Endodermal cell (in vitro differentiated cells): ENCODE measurements at places on chromosomes 4 and X.

GRCh38 chr4:148514041-148514440, 71.8 kb upstream of the NR3C2 start:
- no peak for DNase-seq

DNA sequence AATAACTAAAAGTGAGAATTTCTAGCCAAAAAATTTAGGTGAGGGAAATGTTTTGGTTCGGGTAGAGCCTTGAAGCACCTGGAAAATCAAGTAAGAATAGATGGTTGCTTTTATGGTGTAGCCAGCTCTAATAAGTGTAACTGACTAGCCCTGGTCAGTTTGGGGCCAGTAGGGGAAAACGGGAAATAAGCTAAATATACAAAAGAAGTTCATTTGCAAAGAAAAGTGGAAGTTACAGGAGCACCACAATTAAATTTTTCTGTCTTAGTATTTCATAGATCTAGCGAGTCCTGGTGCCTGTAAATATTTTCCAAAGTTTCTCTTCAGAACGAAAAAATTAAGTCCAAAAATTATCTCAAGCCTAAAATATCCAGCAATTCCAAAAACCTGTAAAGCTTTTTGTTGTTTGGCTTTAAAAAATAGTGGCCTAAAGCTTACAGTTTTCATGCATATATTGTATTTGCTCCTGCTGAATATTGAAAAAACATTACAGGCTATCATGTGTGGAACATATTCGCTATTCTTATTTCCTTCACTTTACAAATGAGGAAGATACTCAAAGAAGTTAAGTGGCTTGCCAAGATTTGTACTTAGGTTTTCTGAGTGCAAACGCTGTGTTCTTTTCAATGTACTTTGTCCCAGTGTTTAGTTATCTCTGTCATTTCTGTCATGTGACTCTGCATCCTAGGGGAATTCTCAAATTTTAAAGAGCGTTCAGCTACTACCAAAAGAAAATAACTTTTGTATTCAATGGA, 7.3 kb upstream of the PTPN13 start:
- DNase-seq = no peak

- DNase-seq = peak; percentile 69
Measured at GRCh38 chr4:85508654-85509053, 33.7 kb downstream of the ARHGAP24 start.

GRCh38 chr4:132328761-132329160, 820.3 kb upstream of the PCDH10 start:
- no peak for DNase-seq

DNA sequence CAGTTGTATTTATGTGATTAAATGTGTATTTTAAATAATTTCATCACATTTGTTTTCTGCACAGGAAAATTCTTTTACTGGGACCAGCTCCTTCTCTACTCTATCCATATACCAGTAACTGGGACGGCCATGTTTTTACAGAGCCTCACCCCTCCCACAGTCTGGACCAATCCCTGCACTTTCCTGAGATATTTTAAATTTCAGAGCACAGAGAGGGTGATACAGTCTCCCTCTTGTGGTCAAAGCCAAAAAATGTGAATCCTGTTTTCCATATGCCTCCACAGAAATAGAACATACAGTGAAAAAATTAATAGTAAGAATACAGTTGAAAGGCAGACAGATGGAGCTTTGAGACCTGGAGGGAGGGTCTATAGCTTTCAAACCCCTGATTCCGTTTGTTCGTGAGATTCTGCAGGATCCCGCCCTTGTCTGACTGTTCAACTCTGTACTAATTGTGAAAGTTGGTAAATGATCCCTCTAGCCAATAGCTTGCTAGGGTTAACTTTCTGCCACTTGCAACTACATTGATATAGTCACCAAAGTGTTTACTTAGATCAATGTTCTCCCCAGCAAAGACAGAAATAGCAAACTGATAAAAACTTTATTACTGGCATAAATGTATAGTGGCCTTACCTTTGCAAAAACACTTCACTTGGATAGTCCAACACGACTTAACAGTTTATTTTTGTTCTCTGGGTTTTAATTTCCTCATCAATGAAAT, 172.2 kb downstream of the PPARGC1A start:
- peak; percentile 49 for DNase-seq

DNA sequence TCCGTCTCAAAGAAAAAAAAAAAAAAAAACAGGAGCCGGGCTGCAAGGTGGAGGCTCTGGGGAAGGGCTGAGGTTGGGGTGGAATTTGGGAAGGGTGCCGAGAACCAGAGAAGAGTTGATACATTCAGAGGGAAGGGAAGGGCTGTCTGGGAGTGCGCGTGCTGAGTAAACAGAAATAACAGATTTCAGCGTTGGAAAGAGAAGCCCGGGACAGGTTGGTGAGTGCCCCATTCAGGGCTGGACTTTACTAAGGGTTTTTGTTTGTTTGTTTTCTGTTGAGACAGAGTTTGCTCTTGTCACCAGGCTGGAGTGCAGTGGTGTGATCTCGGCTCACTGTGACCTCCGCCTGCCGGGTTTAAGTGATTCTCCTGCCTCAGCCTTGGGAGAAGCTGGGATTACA, 1.7 kb upstream of the IL3RA start:
- no peak for DNase-seq

GRCh38 chr4:20618731-20619130, 81.5 kb upstream of the PACRGL start:
- peak; percentile 49 for DNase-seq

GRCh38 chr4:102172341-102172740, 172.9 kb downstream of the SLC39A8 start:
- peak; percentile 54 for DNase-seq

DNA sequence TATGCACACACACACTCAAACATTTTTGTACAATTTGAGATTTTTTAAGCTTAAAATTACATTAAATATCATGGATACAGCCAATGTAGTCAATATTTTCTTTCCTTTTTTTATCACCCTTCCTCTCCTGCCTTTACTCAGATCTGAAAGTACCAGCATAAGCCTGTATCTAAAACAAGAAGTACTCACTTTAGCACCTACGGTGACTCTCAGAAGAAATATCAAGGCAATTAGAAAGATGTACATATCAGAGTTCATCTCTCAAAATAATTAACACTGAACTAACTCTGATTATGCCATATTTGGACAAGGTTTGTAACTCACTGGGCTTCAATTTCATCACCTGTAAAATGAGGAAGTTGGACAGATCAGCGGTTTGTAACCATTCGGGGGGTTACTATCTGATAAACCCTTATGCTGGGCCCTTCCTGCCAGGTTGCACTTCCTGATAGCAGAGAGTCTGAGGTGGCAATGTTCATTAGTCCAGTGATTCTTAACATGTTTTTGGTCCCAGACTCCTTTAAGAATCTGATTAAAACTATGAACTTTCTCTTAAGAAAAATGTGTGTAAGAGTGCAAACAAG, 5.7 kb upstream of the GPR174 start:
- no peak for DNase-seq

DNA sequence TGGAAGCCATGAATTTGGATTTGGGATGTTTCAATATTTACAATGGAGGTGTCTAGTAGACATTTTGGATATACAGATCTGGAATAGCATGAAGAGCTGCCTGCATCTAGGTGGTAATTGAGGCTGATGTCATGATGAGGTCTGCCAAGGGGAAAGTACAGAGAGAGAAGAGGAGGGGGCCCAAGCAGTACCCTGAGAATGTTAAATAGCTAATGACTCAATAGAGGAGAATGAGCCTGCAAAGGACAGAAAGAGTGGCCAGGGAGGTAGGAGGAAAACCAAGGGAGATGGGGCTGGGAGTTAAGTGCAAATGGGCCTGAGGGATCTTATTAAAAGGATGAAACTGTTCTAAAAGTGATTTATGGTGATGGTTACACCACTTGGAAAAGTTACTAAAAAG, 182.2 kb upstream of the KIT start:
- DNase-seq = no peak

DNA sequence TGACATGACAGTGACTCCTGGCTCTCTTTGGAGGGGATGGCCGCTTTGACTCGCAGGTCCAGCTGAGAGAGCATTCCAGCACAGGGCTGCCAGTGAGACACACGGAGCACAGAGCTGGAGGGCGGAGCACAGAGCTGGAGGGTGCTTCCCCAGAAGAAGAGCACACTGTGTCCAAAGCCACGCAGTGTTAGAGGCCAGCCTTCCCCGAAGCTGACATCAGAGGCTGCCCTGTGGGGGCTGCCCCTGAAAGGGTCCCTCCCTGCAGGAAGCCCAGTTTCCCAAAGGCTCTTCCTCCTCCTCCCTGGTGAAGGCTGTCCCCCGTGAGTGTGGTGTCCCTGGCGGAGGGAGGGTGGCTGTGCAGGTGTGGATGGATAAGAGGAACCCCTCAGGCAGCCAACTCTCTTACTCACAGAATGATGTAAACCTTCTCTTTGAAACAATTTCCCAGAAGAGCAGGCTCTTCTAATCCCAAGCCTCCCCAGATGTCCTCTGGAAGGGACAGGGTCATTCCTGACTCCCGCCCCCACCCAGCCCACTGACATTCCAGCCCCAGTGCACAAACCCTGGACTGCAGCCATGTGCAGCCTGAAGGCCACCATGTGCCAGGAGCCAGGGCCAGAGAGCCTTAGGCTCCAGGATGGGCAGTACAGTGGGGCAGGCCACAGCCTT, 53.4 kb downstream of the PSAPL1 start:
- peak; percentile 44 for DNase-seq

DNA sequence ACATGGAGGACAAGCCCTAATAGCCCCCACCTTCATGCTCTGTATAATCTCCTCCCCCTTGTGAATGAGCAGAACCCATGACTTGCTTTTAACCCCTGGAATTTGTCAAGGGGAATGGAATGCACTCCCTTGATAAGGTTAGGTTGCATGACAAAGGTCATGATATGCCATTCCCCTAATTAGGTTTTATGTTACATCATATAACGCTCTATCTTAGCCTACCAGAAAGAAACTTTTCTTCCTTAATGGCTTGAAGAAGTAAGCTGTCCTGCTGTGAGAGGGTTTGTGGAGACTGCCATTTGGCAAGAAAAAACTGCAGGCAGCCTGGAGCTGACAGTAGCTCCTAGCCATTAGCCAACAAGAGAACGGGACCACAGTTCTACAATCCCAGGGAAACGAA, 399.8 kb upstream of the MAD2L1 start:
- DNase-seq = peak; percentile 79

- DNase-seq = no peak
Measured at GRCh38 chr4:31678356-31678755, 958.2 kb downstream of the PCDH7 start.

- DNase-seq = no peak
Measured at GRCh38 chrX:136028383-136028984, 43.2 kb downstream of the SLC9A6 start.

GRCh38 chr4:5965225-5965624, 53.0 kb downstream of the C4orf50 start:
- peak; percentile 28 for DNase-seq

DNA sequence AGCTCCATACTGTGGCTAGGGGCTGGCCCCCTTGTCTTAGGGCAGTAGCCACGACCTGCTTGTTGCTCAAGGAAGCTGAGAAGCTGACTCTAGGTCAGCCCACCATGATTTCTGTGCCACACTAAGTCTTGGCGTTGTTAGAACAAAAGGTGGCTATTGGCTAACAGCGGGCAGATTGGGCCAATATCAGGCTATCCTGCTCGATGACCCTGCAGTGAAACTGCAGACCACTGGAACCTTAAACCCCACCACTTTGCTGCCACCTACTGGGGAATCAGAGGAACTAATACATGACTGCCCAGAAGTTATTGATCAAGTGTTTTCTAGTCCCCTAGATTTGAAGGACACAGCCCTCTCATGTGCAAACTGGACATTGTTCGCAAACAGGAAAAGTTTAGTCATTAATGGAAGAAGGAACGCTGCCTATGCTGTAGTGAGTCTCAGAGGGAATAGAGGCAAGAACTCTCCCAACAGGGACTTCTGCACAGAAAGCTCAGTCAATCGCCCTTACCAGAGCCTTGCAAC, 17.0 kb upstream of the PAPSS1 start:
- peak; percentile 89 for DNase-seq

DNA sequence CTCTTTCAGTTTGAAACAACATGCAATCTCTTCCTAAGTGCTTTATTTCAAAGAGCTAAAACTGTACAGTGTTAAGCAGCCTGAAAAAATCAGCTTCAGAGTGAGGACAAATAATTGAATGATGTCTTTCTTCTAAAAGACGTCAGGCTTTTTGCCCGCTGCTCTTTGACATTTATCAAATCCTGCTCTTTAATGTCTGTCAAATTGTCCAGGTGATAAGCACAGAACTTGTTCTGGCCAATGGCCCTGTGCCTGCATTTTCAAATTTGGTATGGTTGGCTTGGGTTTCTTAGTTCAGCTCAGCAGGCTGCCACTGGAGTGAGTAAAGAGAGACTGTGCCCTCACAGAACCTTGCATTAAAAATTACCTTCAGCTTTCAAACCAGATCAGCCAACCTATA, 712.9 kb upstream of the LCORL start:
- no peak for DNase-seq

- DNase-seq = no peak
Measured at GRCh38 chr4:113160548-113160947, 111.1 kb downstream of the ANK2 start.

DNA sequence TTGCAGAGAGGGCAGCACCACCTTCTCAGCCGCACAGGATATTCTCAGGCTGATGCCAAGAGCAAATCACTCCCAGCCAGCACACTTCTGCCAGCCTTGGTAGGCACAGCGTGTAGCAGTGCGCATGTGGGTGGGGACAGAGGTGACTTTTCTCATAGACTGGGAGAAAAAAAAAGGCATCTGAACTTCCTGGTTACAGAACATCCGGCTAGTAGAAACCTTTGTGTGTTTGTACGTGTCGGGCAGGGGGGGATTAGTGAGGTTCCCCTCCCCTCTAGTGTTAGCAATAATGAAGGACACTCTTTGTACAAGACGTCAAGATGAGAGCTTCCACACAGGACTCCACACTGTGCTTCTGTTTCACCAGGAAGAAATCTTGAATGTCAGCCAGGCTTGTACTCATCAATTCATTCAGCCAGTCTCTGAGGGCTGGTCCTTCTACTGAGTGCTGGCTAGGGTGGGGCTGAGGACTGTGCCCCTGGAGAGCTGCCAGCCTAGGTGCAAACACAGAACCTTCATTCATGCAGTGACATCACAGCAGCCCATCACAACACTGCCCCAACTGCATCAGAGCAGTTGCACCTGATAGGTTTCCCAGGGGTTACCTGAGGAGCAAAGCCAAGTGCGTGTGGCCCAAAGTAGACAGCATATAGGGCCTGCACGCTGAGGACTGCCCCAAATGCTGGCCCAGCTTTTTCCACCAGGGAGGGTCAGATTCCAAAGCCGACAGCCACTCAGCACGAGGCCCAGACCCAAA, 34.7 kb downstream of the SLC25A5 start:
- DNase-seq = no peak

DNA sequence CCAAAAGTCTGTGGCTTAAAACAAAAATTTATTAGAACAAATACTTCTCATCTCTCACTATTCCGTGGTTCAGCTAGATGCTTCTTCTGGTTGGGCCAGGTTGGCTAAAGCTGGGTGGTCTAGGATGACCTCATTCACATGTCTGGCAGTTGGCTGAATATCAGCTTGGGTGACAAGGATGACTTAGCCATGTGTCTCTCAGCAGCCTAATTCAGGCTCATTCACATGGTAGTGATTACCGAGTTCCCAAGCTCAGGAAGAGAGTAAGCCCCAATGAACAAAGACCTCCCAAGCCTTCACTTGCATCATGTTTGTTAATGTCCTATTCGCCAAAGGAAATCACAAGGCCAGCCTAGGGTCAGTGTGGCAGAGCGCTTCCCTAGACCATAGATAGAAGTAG, 119.4 kb downstream of the FANCB start:
- DNase-seq = no peak
